Activated T-helper 2 cell treated with anti-CD3 and anti-CD28 coated beads, Interferon-gamma antibody, Interleukin-2, Interleukin-4, amounts not matched to agents 10 μg/mL and 5 μg/mL and 100 μg/mL, durations not matched to agents 14 hours and 24 hours and 36 hours (primary cell): ENCODE measurements at places on chromosomes 5 and 9.

GRCh38 chr5:169049712-169050111, 251.2 kb downstream of the SLIT3 start:
- no peak for DNase-seq

DNA sequence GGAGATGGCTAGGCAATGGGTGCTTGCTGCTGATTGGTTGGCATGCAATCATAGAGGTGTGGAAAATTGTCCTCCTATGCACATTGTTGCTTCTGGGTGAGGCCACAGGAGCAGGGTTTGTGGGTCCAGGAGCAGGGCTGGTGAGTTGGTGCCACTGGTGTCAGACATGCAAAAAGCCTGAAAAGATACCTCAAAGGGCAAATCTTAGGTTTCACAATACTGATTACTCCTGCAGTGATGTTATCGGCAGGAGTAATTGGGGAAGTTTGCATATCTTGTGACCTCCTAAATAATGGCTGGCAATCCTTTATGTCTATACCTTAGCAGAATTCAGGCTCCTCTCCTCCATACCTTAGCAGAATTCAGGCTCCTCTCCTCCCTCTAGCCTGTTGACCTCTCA, 25.2 kb downstream of the SLC25A48 start:
- DNase-seq, result no peak

DNA sequence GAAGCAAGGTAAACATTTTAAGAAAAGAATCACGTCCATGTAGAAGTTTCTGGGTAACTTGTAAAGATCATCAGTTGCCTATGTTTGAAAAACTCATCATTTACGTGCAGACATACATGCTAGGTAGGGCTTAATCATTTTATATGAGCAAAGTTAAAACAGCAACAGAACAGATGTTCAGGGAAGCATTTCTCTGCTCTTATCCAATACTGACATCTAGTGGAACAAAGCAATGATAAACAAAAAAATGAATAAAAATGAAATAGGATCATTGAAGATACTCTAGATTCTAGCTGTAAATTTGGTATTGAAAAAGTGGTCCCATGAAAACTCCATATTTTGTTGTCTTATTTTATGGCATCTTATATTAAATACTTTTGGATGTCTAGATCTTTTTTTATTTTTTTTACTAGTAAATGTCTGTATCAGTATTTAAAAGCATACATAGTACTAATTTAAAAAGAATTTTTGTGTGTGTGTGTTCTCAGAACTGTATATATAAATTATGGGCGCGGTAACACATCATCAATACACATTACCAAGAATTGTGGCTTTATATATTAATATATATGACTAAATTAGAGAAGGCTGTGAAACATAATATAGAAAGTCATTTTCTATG, 1050.2 kb downstream of the CDH12 start:
- no peak for DNase-seq

- DNase-seq, result peak; percentile 49
These were observed 13.4 kb downstream of the OXCT1 start for GRCh38 chr5:41856644-41857491.

- no peak for DNase-seq
These were observed 478.8 kb downstream of the CETN3 start for GRCh38 chr5:89930591-89931392.

GRCh38 chr5:104170926-104171325, 608.3 kb upstream of the NUDT12 start:
- DNase-seq, result no peak

GRCh38 chr5:6783787-6784186, 70.6 kb downstream of the TENT4A start:
- DNase-seq, result no peak

- no peak for DNase-seq
These were observed 315.1 kb downstream of the RAB3C start for GRCh38 chr5:58898006-58898405.

DNA sequence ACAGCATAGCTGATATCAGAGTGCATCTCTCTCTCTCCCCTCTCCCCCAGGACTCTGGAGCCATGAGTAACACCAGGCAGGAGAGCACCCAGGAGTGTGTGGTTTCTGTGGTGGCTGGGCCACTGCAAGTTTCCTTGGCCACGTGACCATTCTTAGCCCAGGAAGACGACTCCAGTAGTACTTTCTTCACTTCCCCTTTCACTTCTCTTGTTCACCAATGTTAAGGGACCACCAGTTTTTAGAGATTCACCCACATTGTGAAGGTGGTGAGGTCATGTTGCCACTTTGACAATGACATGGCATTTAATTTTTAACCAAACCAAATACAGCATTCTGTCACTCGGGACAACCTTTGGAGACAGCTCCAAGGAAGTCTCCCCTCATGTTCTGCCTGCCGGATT, 17.9 kb upstream of the DAPK1 start:
- DNase-seq, result no peak

- DNase-seq, result no peak
These were observed 142.8 kb downstream of the TMEM38B start for GRCh38 chr9:105836936-105837660.

GRCh38 chr5:80409367-80409966, 1.6 kb downstream of the ZFYVE16 start:
- DNase-seq, result no peak

DNA sequence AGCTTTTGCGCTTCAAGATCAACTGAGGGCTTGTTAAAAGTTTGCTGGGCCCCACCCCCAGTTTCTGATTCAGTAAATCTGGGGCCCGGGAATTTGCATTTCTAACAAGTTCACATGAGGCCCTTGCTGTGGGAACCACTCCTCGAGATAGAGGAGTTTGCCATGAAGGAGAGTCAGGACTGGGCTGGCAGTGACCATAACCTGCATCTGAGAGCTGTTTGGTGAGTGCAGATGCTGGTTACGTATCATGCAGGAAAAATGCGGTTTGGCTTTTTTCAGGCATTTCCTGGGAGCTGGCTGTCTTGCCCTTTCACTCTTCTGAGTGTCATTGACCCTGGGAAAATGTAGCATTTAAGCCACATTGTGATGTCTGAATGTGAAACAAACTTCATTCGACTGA, 9.4 kb upstream of the ANGPTL2 start:
- DNase-seq, result no peak

- DNase-seq, result no peak
These were observed 3.1 kb upstream of the ZSWIM6 start for GRCh38 chr5:61328791-61329549.

DNA sequence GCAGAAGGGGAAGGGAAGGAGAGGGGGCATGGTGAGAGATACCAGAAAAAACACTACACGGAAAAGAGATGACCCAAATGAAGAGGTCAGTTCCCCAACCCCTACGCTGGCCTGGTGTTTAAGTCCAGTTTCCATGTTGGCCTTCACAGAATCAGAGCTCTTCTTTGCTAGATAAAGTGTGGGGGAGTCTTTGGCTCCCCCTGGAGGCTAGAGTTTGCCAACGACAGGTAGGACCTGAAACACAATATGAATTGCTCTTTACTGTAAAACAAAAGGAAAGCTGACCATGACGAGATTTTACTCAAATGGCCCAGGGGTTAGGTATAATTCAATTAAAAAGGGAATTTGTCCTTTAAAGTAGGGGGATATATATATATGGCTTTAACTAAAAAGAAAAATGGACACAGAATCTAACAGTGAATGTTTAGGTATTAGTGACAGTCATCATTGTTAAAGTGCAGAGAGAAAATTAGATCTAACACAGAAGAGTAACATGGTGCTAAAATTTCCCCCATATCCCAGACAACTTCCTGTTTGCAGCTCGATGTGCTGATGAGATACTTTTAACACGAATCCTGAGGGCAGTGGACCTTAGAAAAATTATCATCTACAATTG, 92.0 kb downstream of the SV2C start:
- DNase-seq, result peak; percentile 28

GRCh38 chr5:81537905-81538547, 144.1 kb upstream of the ACOT12 start:
- DNase-seq, result no peak

DNA sequence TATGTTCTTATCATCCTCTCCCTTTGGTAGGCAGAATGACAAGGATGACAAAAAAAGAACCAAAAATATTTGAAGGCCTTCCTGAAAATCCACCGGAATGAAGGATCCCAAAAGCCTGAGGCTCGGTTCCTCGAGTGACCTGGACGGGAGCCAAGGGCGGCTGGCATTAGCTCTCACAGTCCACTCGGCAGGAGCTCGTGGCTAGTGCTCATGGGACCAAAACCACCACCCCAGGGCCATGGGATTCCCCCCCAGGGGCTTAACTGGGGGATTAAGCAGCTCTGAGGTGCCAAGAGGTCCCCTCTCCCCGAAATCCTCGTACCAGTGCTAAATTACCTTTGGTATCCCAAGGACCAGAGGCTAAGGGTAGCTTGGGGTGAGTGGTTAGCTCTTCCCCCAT, 586 bp upstream of the PDZD2 start:
- no peak for DNase-seq

DNA sequence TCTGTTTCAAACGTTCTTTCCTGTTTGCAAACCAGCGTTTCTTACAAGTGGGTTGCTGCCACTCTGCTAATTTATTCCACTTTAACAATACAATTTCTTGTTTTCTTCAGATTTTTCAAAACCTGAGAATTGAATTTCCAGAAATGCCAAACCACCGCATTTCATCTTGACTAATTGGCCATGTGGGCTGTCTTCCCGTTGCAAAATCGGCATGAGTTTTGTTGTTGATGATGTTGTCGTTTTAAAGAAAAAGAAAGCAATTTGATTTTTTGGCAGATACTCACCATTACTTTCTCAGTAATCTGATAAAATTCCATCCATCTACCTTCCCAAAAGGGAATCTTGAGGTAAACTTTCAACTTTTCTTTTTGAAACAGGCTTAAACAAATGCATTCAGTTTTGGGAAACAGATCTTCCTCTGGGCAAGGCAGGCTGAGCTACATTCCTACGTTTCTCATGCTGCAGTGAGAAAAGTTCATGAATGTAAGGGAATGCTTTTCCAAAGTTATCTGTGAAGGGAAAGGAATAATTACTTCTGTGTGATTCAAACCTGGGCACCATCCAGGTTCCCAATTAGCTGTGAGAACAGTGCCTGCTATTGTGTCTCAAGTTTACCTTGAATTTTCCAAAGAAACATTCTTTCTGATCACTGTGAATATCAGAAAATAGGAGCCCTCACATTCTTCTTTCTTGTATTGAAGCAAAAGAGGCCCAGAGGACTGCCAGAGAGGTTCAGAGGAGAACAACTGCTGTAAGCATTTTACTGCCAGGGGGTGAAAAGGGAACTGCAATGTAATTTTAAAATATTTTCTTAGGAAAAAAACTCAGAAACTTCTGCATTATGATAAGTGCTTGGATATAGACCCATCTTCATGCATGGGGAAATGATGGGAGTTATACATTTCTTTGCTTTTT, 100.7 kb upstream of the TUT7 start:
- no peak for DNase-seq

- peak; percentile 31 for DNase-seq
These were observed 650 bp downstream of the MYORG start for GRCh38 chr9:34375901-34376595.

GRCh38 chr9:14296495-14297113, 17.3 kb downstream of the NFIB start:
- DNase-seq, result no peak

GRCh38 chr5:136035837-136036236, 7.0 kb downstream of the TGFBI start:
- DNase-seq, result no peak

DNA sequence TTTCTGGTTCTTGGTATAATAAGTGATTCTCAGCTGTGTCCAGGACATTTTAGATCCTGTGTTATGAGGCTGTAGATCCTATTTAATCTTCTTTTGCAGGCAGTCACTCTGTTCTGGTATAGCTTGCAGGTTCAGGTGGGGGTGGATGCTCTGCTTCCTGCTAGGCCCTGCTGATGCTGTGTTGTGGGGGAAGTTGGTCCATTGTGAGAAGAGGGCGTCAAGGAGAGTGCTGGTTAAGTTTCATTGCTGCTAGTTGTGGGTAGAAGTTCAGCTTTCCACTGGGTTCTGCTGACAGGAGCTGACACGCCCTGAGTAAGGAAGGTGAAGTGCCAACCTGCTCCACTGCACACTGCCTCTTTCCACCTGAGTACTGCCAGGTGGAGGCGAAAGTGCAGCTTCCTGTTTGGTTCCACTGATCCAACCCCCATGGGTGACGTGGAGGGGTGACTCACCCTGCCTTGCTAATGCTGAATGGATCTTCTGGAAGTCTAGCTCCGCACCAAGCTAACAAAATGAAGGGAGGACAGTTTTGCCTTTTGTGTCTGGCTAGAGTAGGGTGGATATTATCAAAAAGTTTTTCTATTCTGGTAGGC, 16.3 kb downstream of the NMRK1 start:
- DNase-seq, result peak; percentile 14

GRCh38 chr5:149493316-149493715, 57.9 kb downstream of the CSNK1A1 start:
- DNase-seq, result no peak

DNA sequence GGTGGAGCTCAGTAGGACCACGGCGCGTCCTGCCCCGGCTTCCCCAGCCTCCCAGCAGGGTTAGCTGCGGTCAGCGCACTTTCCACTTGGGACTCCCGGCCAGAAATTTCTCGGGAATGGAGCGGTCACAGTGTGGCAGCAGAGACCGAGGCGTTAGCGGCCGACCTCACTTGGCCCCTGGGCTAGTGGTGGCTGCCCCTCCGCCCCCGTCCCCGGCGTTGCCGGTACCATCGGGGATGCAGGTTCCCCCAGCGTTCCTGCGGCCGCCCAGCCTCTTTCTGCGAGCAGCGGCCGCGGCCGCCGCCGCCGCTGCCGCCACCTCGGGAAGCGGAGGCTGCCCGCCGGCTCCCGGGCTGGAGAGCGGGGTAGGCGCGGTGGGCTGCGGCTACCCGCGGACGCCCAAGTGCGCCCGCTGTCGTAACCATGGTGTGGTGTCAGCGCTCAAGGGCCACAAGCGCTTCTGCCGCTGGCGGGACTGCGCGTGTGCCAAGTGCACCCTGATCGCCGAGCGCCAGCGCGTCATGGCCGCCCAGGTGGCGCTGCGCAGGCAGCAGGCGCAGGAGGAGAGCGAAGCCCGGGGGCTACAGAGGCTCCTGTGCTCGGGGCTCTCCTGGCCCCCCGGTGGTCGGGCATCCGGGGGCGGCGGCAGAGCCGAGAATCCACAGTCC, 460 bp downstream of the DMRTA1 start:
- no peak for DNase-seq

DNA sequence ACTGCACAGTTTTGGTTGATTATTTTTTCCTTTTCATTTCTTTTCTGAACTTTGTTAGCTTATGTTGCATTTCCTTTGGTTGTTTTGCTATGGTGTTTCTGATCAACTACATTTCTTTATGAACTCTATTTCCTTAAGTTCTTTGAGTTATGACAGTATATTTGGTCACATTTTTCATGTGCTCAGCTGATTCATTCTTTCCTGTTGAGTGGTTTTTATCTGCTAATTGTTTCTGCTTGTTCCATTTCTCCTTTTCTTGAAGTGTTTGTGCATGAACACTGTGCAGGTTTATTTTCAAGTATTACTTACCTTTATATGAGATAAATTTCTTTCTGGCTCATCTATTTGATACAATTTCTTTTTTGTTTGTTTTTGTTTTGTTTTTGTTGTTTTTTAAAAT, 50.9 kb upstream of the MACIR start:
- no peak for DNase-seq

- no peak for DNase-seq
These were observed 374.8 kb downstream of the NFIB start for GRCh38 chr9:13939134-13939533.

- no peak for DNase-seq
These were observed 68.6 kb downstream of the EPB41L4B start for GRCh38 chr9:109252291-109252690.

GRCh38 chr5:137273511-137273910, 225.6 kb downstream of the SPOCK1 start:
- no peak for DNase-seq
